ENCODE measurements at places on chromosomes 6 and 20.

DNA sequence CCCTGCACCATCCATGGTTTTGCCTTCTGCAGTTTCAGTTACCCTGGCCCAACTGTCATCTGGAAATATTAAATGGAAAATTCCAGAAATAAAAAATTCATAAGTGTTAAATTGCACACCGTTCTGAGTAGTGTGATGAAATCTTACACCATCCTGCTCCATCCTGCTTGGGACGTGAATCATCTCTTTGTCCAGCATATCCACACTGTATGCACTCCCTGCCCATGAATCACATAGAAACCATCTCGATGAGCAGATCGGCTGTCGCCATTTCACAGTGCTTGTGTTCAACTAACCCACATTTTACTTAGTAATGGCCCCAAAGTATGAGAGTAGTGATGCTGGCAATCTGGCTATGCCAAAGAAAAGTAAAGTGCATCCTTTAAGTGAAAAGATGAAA, 105.9 kb upstream of the ID4 start:
- DNase-seq = no peak

DNA sequence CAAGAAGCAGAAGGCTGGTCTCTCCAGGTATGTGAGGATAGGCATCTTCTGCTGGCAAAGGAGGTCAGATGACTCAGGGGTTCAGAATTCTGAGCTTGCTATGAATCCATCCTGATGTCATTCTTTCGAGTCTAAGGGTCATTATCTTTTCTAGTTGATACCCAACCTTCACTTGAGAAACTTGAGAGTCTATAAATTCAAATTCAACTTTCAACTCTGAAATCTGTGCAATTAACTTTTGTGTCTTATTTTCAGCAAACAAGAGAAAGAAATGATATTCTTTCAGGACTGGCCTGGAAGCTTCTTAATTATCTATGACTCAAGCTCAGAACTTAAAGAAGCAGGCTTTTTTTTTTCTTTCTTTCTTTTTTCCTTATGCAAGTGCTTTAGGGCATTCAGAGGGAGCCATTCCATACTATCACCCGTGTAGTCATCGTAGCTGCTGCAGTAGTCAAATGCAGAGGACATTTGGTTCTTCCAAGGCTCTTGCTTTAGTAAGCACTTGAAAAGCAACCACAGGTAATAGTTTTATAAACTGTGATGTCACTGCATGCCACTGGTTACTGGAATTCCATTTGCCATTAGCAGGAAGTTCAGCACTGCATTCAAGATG, 93.0 kb downstream of the ADTRP start:
- no peak for DNase-seq

- DNase-seq = no peak
Measured at GRCh38 chr20:1302685-1303541, 26.0 kb downstream of the SDCBP2 start.

- DNase-seq = no peak
Measured at GRCh38 chr6:166201878-166202277, 34.2 kb upstream of the TBXT start.

DNA sequence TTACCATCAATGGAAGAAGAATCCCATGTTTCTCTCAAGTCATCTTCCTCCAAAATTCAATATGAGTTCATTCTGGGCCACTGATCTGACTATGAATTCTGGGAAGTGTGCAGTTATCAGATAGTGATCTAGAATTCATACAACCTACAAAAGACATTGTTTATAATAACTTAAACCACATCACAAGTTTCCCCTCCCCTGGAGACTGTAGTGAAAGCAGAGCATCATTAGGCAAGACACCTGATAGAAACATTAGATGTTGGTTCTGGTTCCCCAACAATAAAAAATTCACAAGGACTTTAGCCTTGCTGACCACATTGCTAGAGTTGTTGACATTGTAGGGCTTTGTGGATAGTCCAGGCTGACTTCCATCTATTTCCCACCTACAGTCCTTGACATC, 506.4 kb upstream of the JAG1 start:
- DNase-seq = no peak

Measured in type B pancreatic cell (in vitro differentiated cells).